ENCODE measurements at places on chromosomes 16 and 17.

DNA sequence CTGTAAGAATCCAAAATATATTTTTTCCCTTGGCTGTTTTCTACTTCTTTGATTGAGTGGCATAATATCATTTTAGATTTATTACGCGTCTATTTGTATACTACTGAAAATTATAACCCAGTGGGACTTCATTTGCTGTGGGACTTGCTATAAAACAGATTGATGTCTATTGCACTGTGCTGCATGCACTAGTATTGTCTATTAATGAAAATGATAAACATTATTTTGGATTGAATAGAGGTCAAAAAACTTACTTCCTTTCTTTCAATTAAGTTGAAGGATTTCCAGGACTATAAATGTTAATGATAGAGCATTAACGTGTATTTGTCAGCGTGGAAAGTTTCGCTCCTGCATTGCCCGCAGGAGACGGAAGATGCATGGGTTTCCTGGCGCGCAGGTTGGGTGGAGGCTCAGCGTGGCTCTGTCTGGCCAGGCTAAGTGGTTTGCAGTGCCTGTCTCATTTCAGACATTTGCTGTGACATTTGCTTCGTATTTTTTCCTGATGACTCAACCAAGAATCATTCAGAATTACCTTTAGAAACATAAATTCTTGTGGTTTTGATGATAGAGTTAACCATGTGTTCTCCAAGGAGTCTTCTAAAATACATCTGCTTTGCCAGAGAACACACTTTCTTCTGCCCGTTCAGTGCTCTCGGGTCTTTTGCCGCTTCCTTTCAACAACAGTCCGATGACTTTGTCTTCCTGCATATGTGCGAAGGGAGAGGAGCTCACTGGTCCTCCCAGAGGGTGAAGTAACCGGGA lies 216.7 kb downstream of the RPTOR start:
- DNase-seq = peak; percentile 63

DNA sequence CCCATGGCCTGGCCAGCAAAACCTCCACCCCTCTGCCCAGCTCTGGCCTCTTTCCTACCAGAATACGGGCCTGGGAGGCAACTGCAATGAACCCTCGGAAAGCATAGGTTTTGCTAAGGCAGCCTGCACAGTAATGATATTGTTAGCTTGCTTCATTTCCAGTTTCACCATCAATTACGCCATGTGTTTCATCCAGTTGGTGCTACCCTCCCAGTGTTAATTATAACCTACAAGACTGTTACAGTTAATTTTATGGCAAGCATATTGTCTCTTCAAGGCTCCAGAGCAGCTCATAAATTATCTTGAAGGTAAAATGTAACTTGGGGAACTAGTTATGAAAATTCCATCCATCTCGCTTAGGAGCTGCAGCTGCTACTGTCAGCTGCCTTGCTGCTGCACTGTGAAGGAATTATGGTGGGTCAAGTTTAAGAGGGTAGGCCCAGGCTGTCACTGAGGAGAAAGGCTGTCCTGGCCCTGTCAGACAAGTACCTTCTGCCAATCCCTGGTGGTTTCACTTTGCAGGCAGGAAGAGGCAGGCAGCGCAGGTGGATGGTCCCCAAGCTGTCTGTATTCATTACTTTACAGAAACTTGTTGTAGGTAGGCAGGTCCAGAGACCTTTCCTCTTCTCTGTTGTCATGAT lies 242.9 kb downstream of the FTO start:
- no peak for DNase-seq

DNA sequence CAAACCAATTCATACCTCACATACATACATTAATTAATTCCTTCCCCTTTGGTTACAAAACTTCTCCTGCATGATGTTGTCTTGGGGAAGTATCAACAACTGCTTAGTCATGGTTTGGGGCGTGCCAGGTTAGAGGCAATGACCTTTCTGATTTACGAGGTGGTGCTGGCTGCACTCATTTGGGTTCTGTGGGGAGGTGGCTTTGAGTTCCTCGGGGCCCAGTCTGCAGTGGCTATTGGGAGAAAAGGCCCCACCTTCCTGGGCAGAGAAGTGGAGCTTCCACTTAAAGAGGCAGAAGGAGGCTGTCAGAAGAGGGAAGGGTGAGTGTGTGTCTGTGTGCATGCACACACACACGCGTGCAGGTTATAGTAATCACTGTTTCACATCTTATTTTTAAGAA lies 10.2 kb upstream of the ETV4 start:
- no peak for DNase-seq

DNA sequence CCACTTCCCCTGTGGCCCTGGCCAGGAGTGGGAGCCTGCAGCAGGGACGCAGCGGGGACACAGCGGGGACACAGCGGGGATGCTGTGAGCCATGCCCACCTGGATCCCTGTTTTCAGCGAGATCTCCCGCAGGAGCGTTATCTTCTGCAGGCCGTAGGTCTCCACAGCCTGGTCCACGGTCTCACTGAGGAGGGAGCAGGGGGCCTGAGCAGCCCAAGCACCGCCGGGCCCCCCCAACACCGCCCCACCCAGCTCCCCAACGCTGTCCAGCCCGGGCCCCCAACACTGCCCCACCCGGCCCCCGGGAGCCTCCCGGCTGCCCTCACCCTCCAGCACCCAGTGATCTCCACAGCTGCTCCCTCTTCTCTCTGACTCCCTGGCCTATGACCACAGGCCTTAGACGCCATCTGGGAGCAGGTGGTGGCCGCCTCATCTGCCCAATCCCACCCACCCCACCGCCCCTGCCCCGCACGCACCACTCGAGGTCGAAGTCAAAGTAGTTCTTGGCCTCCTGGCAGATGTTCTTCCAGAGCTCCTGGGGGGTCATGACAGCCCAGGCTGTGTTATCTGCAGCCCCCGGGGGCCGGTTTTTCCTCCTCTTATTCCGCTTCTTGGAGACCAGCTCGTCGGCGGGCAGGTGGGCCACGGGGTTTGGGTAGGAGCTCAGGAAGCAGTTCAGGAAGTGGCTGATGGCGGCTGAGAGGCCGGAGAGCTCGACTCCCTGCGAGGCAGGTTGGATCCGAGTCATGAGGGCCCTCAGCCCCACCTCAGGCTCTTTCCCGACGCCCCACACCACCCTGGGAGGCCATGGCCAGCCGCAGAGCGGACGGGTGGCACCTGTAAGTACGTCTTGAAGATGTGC lies 17.0 kb downstream of the CLUH start:
- no peak for DNase-seq

DNA sequence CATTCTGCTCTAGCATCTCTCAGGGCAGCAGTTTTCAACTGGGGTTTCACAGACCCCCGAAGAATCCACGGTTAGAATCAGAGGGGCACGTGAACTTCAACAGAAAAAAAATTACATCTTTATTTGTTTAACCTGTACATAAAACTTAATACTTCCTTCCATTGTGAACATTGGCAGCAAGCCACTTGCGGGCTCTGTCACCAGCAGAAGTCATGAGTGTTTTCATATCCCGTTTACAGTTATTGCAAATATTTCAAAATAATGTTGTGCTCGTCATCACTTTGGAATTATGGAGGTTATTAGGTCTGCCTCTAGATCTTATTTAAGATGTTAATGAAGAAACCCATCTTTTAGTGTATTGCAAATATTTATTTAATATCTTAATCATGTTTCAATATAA lies 109.8 kb downstream of the SDR42E1 start:
- DNase-seq = no peak

GRCh38 chr16:8572063-8572918 lies 18.0 kb downstream of the TMEM114 start:
- no peak for DNase-seq

- no peak for DNase-seq
Observed at GRCh38 chr16:60404401-60404800, 1631.8 kb downstream of the CDH8 start.

DNA sequence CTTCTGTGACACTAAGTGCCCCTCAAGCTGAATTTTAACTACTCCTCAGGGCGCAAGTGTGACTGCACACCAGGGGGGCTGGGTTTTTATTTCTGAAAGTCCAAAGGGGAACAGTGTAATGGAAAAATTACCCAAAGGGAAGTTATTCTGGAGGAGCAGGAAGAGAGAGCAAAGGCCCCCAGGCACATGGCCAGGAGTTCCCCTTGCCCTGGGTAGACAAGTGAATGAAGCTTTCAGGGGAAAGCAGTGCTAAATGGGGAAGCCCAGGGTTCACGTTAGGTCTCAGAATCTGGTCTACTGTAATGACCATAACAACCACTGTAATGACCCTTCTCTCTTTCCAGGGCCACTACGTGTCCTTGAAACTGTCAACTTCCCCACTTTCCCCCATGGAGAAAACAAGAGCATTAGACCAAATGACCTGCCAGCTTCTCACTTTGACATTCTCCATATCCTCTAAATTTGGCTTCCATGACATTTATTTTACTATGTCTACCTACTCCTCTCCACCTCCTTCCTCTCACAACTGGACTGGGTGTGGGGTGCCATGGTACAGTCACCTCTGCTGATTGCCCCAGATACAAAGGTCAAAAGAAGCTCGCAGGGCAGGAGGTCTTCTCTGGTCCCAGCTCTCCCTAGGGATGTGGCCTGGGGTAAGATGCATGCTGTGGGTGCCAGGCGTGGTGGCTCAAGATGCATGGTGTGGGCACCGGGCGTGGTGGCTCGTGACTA lies 34.1 kb upstream of the MMP2 start:
- DNase-seq = no peak

DNA sequence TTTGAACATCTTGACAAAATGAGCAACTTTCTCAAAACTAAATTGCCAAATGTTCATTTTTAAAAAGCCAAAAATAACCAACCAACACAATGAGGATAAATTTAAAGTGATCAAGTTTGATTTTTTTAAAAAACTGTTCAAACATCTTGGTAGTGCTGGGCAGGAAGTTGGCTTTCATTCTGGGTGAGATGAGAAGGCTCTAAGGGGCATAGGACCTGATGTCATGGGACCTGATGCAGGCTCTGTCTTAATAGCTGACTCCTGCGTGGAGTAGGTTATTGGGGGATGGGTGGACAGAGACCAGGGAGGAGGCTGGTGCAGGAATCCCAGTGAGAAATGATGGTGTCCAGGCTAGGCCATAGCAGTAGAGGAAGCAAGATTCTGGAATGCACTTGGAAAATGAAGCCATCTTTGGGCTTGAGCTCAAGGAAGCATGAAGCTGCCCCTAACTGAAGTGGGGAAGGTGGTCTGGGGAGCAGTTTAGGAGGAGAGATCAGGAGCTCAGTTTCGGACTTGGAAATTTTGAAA lies 20.4 kb downstream of the NLRC5 start:
- no peak for DNase-seq

GRCh38 chr16:25135254-25135878 lies 23.8 kb downstream of the LCMT1 start:
- DNase-seq = no peak

DNA sequence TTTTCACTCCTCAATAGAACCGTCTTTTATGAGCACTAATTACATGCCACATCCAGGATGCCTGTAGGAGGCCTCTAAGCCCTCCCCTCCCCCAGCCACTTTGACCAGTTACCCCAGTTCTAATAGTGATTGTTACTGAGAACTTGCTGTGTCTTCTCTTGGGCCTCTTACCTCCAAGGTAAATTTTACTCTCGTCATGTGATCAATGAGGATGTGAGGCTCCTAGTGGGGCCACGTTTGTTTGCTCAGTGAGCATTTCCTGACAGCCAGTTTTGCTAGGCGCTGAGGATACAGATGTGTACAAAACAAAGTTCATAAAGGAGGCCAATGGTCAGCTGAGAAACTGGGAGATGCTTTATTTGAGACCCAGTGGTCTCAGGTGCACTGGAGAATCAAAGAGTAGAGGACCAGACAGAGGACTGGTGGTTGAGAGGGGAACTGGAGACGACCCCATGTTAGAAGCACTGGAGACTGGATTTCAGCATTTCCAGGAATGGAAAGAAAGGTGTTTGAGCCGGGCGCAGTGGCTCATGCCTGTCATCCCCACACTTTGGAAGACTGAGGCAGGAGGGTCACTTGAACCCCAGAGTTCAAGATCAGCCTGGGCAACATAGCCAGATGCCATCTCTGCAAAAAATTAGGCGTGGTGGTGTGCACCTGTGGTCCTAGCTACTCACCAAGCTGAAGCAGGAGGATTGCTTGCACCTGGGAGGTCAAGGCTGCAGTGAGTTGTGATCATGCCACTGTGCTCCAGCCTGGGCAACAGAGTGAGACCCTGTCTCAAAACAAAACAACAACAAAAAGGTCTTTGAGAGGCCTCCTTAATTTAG lies 2.6 kb downstream of the ATP2C2 start:
- DNase-seq = no peak

- no peak for DNase-seq
Observed at GRCh38 chr17:9364837-9365430, 210.7 kb downstream of the STX8 start.

DNA sequence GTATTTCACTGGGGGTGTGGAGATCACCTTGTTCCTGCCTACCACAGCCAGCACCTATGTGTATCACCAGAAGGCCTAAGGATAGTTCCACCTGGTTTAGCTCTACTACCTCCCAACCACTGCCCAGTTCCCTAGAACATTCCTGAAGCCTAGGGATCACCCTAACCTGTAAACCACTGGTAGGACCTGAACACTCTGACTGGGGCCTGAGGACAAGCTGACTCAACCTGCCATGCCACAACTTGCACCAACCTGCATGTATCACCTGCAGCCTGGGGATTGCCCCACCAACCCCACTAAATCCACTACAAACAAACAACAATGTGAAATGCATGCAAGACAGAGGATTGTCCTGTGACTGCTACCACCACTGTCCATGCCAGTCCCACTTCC lies 128.1 kb downstream of the KIF2B start:
- DNase-seq = no peak

DNA sequence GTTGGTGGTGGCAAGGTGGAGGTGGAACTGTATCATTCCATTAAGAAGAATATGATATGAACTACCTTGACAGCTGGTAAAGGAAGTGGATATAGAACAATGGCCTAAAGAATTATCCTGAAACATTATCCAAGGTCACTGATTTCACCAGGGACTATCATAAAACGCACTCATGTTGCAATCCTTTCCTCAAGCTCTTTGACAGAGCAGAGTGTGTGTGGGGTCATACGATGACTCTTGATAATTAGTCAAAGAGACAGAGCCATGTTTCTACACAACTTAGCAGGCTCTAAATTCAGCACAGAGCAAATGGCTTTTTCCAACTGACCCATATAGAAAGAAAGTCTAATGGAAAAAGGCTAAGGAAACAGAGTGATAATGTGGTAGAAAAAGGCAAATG lies 126.4 kb upstream of the ANKFN1 start:
- no peak for DNase-seq

- no peak for DNase-seq
Observed at GRCh38 chr17:38324141-38324697, 19.5 kb downstream of the GPR179 start.
